Stimulated activated CD8-positive, alpha-beta memory T cell treated with anti-CD3 and anti-CD28 coated beads, Interleukin-4, amount 100 ng/mL, for 1 hour (primary cell): ENCODE measurements at places on chromosomes 5 and 9.

GRCh38 chr5:73119451-73120157 is 771 bp upstream of the TMEM171 start:
- no peak for DNase-seq

DNA sequence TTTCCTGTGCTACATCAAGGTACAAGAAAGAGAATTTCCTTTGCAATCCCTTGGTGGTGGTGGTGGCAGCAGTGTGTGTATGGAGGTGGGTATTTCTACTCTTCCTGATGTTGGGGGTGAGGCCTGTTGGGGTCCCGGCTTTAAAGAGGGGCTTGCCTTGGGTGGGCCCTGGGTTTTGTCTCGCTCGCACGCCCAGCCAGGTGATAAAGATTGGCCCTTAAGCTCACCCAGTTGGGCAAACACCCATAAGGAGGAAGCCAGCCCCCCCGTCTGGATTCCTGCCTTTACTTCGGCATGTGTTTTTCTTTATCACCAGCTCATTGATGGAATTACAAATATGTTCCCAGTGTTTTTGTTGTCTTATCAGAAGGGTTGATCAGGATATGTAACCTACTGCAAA is 16.0 kb upstream of the SARDH start:
- no peak for DNase-seq

- DNase-seq, result no peak
These were observed 111.4 kb downstream of the LHX2 start for GRCh38 chr9:124122813-124123462.

- no peak for DNase-seq
These were observed 21.3 kb upstream of the DENND4C start for GRCh38 chr9:19209188-19209587.

DNA sequence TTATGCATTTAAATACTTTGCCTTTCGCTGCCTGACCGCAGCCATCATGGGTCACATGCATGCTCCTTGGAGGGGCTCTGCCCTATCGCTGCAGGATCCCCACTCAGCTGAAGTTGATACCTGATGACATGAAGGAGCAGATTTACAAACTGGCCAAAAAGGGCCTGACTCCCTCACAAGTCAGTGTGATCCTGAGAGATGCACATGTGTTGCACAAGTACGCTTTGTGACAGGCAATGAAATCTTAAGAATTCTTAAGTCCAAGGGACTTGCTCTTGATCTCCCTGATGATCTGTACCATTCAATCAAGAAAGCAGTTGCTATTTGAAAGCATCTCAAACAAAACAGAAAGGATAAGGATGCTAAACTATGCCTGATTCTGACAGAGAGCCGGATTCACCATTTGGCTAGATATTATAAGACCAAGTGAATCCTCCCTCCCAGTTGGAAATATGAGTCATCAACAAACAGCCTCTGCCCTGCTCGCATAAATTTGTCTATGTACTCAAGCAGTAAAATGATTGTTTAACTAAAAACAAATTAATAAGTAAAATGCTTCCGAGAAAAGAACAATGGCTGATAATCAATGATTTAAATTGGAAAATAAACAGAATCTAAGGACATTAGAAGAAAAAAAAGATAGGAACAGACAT is 41.6 kb upstream of the PPP2CA start:
- no peak for DNase-seq

DNA sequence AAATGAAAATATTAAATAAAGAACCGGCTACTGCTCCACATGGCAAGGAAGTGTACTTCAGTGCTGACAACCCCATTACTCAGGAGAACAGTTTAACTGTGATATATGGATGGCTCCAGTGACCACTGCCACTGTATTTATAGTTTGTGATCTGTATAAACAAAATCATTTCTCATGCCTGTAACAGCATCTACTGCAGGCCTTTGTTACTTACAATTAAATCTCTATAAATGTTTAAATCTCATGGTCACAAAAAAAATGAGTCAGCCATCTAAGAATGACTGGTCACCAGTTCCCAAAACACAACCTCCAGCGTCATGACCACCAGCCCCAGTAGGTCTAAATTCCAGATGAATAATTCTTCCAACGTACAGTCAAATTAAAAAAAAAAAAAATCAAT is 24.6 kb downstream of the SERINC5 start:
- no peak for DNase-seq

- DNase-seq, result no peak
These were observed 42.9 kb upstream of the MEF2C start for GRCh38 chr5:88925692-88926490.

GRCh38 chr9:133779081-133779480 is 40.9 kb upstream of the SARDH start:
- no peak for DNase-seq

DNA sequence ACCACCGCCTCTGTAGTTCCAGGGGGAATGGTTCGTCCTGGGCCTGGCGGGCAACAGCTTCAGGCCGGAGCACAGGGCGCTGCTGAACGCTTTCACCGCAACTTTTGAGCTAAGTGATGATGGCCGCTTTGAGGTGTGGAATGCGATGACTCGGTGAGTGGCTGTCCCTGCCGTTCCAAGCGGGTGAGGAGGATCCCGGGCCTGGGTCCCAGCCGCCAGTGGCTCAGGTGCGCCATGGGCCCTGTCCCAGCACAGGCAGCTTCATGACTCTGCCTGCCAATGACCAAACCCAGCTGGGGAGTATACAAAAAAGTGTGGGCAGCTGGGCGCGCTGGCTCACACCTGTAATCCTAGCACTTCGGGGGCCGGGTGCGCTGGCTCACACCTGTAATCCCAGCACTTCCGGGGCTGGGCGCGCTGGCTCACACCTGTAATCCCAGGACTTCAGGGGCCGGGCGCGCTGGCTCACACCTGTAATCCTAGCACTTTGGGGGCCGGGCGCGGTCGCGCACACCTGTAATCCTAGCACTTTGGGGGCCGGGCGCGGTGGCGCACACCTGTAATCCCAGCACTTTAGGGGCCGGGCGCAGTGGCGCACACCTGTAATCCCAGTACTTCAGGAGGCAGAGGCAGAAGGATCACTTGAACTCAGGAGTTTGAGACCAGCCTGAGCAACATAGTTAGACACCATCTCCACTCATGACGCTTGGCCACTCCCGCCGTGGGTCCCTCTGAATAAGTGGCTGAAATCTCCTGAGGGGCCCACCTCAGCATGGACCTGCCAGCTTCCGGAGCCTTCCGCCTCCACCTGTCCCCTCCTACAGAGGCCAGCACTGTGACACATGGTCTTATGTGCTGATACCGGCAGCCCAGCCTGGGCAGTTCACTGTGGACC is 1.1 kb downstream of the LCN12 start:
- DNase-seq, result no peak

DNA sequence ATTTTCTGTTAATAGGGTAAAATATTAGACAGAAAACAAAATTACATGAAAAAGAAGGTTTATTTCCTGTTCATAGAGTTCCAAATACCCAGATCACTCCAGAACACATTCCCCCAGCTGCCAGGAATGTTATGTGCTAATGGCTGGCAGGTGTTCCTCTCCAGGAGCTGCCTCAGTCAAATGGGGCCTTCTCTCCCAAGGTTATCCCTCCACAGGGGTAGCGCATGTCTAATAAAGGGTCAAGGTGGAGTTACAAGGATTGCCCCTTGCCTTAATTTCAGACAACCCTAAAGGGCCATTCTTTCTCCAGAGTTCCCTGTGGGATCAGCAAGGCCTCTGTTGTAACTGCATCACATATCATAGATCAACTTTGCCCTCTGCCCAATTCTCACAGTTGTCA is 148.6 kb upstream of the PLPPR1 start:
- DNase-seq, result no peak

GRCh38 chr5:144503123-144503522 is 332.4 kb downstream of the KCTD16 start:
- DNase-seq, result no peak

- no peak for DNase-seq
These were observed 19.2 kb upstream of the TMEM215 start for GRCh38 chr9:32764139-32764538.
